WTC11 (cell line): ENCODE measurements at places on chromosomes 7 and 10. TPM values are rescaled to one million over a fixed set of nuclear protein-coding genes. Genes with fewer than 3 reads are reported as not detected.

Gene NPTX2
- 10.9 to 17.0 TPM (median 15.9 TPM) in 3 replicates for total RNA-seq

Gene TRIM74
- 0.15 to 0.60 TPM (median 0.30 TPM) in 3 replicates for total RNA-seq

- no peak for DNase-seq
- no peaks in the 10 kb centered on the region for H3K4me1 ChIP-seq
- no peaks in the 10 kb centered on the region for H3K36me3 ChIP-seq
- H3K27ac ChIP-seq: no peak overlapping the region
- no peaks in the 10 kb centered on the region for H3K27me3 ChIP-seq
These were observed 13.3 kb upstream of the TSGA13 start for GRCh38 chr7:130699686-130700085.

- no peaks in the 10 kb centered on the region for H3K27me3 ChIP-seq
- H3K4me1 ChIP-seq: peaks cover 45% of the 10 kb centered on the region
- H3K27ac ChIP-seq: peak overlapping the region; percentile 75; the same call in 1 of the 2 replicates
- H3K4me3 ChIP-seq: peak overlapping the region; percentile 46
These were observed 57.6 kb upstream of the TARP start for GRCh38 chr7:38330861-38331621.

- no peak overlapping the region for H3K27ac ChIP-seq
- no peak overlapping the region for H3K4me3 ChIP-seq
- H3K27me3 ChIP-seq: no peaks in the 10 kb centered on the region; the same call in 1 of the 2 replicates
- H3K4me1 ChIP-seq: no peaks in the 10 kb centered on the region
- no peaks in the 10 kb centered on the region for H3K36me3 ChIP-seq
- DNase-seq: no peak
These were observed 54.8 kb upstream of the SLC35B4 start for GRCh38 chr7:134371536-134371935.
